ENCODE measurements at places on chromosomes 5 and 9. TPM values are rescaled to one million over a fixed set of nuclear protein-coding genes. Genes with fewer than 3 reads are reported as not detected.

Gene OR1J2
- not detected for total RNA-seq

Gene GABRA6
- total RNA-seq: not detected

Gene SLC1A3
- 14.5 TPM for total RNA-seq

Gene TMC1
- not detected for total RNA-seq

Gene TXNDC8
- total RNA-seq: not detected

All from progenitor cell of endocrine pancreas (in vitro differentiated cells).